Mammary microvascular endothelial cell (primary cell): ENCODE measurements at places on chromosomes 2 and 18. TPM values are rescaled to one million over a fixed set of nuclear protein-coding genes. Genes with fewer than 3 reads are reported as not detected.

ANKRD30B gene
- not detected in 2 replicates for total RNA-seq

MFSD2B gene
- 0.20 and 0.59 TPM in 2 replicates for total RNA-seq

TWIST2 gene
- 0.10 and 0.20 TPM in 2 replicates for total RNA-seq

AOX1 gene
- 16.0 and 21.0 TPM in 2 replicates for total RNA-seq

DHRS9 gene
- not detected in 2 replicates for total RNA-seq

VIL1 gene
- total RNA-seq, result not detected in 2 replicates

CD8B2 gene
- not detected in 2 replicates for total RNA-seq

TTC21B gene
- total RNA-seq, result 9.8 and 15.9 TPM in 2 replicates

TRIM43 gene
- not detected in 2 replicates for total RNA-seq

GRP gene
- not detected in 2 replicates for total RNA-seq

PLEKHA3 gene
- 5.0 and 5.7 TPM in 2 replicates for total RNA-seq

RAX gene
- not detected in 2 replicates for total RNA-seq

MC4R gene
- total RNA-seq, result not detected in 2 replicates
